Lung microvascular endothelial cell (primary cell): ENCODE measurements at places on chromosomes 2 and 18.

DNA sequence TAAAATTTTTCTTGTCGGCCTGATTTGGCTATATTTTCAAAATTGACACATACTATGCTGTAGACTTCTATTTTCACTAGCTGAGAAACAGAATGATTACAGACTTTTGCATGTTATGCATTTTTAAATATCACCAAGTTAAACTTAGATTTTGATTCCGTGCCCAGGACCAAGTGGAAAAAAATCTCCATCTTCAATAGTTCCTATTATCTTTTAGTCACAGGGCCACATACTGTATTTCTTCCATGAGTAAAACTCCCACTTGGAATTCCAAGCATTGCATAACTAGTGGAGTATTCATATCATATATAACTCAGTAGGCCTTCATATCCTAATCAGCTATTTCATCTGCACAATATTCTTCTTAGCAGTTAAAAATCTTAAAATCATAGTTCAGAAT is 470.9 kb downstream of the ARHGAP15 start:
- no peak for DNase-seq

GRCh38 chr2:96103761-96104486 is 12.4 kb downstream of the ADRA2B start:
- DNase-seq, result no peak

GRCh38 chr2:131724019-131724418 is 196.3 kb downstream of the CCDC74A start:
- peak; percentile 32 for DNase-seq

GRCh38 chr2:111534910-111535352 is 349.1 kb downstream of the ANAPC1 start:
- no peak for DNase-seq

DNA sequence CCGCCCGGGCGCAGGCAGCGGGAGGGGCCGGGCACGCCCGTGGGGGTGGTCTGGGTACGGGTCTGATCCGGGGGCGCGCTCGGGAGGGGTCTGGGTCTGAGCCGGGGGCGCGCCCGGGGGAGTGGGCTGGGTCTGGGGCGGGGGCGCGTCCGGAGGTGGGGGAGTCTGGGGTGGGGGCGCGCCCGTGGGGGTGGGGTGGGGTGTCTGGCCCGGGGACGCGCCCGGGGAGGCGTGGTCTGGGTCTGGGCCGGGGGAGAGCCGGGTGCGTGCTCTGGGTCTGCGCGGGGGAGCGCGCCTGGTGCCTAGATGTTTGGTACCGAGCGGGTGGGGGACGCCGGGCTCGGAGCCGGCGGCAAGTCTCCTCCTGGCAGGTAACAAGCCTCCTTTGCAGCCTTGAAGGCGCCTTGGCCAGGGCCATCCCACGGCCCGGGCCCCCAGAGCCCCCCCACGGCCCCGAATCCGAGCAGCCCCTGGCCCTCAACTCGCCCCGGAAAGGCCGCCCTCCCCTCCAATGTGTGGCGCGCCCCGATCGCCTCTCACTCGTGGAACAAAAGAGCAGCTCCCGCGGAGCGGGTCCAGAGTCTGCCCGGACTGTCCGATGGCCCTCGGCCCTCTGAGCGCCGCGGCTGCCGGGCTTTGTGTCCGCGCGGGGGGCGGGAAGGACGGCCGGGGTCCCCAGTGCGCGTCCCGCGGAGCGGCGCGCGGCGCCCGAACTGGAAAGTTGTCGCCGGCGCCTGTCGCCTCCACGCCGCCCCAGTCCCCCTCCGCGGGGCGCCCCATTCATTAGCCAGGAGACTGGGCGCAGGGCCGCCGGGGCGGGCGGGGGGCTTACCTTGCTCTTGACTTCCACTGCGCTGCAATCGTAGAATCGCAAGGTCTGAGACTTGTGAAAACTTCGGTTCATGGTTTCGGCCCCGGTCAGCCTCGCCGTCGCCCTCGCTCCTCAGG is 595 bp downstream of the PARD6G start:
- DNase-seq, result no peak

GRCh38 chr2:96913398-96914202 is 43.7 kb upstream of the SEMA4C start:
- DNase-seq, result no peak
